ENCODE measurements at places on chromosomes 3 and 15.

GRCh38 chr15:72965671-72966070, 86.6 kb upstream of the NEO1 start:
- DNase-seq, result no peak

- no peak for DNase-seq
Measured at GRCh38 chr15:91894606-91895005, 41.1 kb downstream of the SLCO3A1 start.

GRCh38 chr3:64957408-64958198, 269.8 kb upstream of the ADAMTS9 start:
- DNase-seq, result no peak

- no peak for DNase-seq
Measured at GRCh38 chr15:65476903-65477302, 40.6 kb downstream of the DPP8 start.

- no peak for DNase-seq
Measured at GRCh38 chr3:38036906-38037305, 2.1 kb upstream of the DLEC1 start.

- no peak for DNase-seq
Measured at GRCh38 chr3:148307443-148307843, 390.3 kb upstream of the AGTR1 start.

DNA sequence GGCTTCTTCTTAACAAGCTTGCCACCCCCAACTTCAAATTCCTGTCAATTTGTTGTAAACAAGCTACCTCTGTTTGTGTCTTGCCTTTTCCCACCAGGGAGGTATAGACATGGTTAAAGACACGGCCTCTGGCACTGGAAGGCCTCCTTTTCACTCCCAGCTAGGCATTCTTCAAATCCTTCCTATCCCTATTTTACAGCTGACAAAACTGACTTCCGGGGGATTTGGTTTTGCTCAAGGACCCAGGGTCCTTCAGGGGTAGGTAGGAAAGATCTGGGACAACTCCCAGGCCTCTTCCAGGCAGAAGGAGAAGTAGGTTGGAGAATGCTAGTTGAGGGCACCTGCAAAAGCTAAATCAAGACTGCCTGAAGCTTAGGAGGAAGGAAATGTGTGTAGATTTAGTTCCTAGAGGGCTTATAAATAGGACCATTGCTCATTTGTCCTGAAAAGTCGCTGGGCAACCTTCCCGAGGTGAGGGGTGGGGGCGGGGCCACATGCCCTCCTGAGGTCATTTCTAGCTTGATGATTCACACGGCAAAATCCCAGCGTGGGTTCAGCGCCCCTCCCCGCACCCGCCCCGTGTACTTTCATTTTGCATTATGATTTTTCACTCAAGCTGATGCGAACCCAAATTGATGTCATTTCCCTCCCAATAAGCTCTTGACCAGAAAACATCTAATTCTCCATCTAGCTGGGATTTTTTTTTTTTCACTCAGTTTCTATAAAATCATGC, 365.5 kb downstream of the SHQ1 start:
- DNase-seq, result no peak

DNA sequence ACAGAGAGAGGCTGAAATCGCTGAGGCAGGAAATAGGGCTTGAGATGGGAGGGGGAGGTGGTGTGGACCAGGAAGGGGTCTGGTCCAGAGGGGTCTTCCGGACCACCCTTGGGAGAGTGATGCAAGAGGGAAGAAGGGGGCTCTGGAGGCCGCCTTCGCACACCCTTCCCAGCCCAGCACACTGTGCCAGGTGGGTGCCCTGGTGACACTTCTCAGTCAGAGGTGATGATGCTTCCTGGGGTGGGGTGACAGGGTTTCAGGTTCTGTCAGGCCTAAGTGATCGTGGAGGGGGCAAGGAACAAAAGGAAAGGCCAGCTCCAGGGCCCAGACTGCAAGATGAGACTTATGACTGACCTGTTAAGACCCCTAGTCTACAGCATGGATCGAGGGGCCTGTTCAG, 12.7 kb downstream of the SEMA3G start:
- DNase-seq, result no peak

- DNase-seq, result no peak
Measured at GRCh38 chr3:154334973-154335420, 10.7 kb upstream of the DHX36 start.
